ENCODE measurements at places on chromosomes 2 and 18.

GRCh38 chr2:102592601-102593000, 26.8 kb upstream of the SLC9A2 start:
- DNase-seq: no peak

DNA sequence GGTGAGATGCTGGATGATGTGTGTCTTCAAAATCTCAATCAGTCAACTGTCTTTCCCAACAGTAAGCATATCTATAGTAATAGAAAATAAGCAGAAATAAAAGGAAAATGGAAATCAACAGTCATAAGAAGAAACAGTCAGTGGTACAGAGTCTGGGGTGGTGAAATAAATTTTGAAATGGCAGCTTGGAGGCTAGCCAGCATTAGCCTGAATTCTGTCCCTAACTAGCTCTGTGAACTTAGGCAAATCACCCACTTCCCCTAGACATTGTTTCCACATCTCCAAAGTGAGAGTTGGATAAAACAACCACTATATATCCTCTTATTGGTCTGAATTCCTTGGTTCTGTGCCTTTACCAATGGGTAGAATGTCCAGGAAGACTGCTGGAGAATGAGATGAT, 189.7 kb upstream of the REV1 start:
- no peak for DNase-seq

DNA sequence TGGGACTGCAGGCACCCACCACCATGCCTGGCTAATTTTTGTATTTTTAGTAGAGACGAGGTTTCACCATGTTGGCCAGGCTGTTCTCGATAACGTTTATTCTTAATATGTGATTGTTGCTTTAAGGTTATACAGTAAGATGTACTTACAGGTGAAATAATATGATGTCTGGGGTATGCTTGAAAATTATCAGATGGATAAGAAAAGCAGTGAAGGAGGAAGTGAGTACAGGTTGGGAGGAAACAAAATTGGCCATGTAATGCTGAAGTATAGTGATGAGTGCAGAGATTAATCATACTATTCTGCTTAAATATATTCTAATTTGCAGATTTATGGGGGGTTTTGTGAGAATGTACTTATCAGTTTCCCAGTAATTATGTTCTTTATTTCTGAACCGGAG, 3.0 kb downstream of the GCC2 start:
- DNase-seq: no peak

- DNase-seq: peak; percentile 25
Observed at GRCh38 chr2:84830095-84830494, 50.8 kb downstream of the TRABD2A start.

DNA sequence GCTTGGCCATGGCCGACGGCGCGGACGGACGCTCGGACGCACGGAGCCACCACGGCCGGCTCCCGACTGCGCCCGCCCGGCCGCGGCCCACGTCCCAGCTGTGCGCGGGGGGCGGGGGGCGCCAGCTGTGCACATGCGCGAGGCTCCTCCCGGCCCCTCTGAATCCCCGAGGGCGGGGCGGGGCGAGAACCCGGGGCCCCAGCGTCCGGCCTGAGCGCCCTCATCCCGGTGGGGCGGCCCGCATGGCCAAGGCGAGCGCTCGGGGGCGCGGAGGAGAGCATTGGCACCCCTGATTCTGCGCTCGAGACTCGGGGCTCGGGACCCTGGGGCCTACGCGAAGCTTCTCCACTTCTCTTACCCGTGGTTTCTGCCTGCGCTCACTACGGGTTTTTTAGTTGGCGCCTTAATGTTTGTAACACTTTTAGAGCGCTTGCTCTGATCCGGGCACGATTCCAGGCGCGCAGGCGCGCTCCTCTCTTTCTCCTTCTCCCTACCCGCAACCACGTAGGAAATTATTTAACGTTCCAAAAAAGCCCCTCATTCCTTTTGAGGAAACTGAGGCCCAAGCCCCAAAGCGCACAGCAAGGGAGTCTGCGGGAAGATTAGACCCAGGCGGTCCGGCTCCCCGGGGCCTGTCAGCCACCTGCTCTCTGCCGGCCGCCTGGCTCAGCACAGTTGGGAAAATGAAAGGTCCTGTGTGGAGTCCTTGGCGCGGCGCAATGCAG, at the start of gene PXDN:
Gene PXDN, minus strand, starts transcription at position 70 of the 725 bp plus-strand sequence. Its CDS starts 60 bp downstream, at position 10.
- DNase-seq: no peak

- DNase-seq: peak; percentile 71
Observed at GRCh38 chr2:75920859-75921551, 210.3 kb upstream of the GCFC2 start.

DNA sequence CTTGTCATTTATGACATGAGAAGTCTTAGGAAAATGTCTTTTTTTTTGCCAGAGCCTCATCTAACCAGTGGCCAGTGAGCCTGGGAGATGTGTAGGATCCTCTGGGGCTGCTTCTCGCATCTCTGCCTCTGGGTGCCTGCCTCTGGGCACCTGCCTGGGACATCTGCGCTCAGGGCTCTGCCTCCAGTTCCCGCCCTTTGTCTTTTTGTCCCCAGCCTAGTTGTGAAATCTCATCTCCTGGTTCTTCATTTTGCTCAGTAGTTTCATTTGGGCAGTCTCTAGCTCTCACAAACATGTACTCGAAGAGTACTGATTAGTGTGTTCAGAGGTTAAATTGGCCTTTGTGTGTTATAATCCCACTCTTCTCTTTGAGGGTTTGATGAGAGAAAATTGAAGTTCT, 92.0 kb downstream of the LTBP1 start:
- no peak for DNase-seq

- no peak for DNase-seq
Observed at GRCh38 chr2:220396287-220396686, 768.9 kb downstream of the SLC4A3 start.

GRCh38 chr2:44620189-44620990, 258.6 kb downstream of the CAMKMT start:
- no peak for DNase-seq

GRCh38 chr2:172177581-172177980, 74.9 kb upstream of the DLX2 start:
- DNase-seq: no peak

DNA sequence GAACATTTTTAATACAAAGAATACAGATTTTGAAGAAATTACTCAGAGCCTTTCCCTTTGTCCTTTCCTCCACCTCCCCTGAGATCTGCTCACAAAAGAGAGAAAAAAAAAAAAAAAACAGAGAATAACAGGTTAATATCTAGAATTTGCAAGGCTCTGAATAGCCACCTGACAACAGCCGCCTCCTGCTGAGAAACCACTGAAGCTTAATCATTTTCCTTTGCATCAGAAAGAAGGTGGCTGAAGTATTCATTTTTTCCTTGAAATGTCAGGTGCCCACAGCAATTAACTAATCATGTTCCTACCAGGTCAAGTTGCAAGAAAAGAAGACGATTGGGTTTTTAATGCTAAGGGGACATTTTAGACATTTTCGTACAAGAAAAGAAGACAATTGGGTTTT, 21.2 kb downstream of the CNTNAP5 start:
- DNase-seq: no peak

DNA sequence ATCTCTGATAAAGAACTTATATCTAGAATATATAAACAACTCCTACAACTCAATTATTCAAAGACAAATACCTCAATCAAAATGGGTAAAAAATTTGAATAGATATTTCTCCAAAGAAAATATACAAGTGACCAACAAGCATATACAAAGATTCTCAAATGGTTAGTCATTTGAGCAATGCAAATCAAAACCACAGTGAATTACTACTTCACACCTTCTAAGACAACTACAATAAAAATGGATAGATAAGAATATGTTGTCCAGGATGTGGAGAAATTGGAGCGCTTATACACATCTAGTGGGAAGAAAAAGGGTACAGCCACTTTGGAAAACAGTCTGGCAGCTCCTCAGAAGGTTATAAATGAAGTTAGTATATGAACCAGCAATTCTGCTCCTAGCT, 332.9 kb downstream of the TGIF1 start:
- DNase-seq: no peak

- DNase-seq: peak; percentile 54
Observed at GRCh38 chr2:151947813-151948165, 119.6 kb upstream of the ARL5A start.

DNA sequence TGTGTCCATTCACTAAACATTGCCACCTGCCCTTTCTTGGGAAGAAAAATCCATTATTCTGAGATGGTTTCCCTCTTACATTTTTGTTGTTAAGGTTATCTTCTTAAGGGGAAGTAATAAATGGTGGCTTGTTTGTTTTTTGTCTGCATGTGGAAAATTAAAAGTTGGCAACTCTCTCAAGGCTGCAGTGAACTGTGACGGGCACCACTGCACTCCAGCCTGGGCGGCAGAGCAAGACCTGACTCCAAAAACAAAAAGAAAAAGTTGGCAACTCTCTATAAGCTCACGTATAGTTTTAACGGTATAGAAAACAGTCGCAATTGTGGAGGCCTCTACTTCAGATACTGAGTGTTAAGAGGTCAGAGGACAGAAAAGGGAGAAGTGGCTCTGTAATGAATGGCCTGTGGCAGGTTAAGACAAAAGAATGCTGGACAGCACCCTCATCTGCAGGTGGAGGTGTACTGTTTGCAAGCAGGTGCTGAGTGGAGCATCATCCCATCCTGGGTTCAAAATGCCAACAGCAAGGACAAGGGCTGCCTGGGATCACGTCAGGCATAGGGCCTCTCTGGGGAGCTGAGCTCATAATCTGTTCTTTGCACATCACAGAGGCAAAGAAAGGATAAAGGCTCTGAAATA, 16.7 kb downstream of the L3MBTL4 start:
- DNase-seq: no peak

Measured in hippocampal formation (tissue), 2 donors.